ENCODE measurements at places on chromosomes 7 and 10. TPM values are rescaled to one million over a fixed set of nuclear protein-coding genes. Genes with fewer than 3 reads are reported as not detected.

DNA sequence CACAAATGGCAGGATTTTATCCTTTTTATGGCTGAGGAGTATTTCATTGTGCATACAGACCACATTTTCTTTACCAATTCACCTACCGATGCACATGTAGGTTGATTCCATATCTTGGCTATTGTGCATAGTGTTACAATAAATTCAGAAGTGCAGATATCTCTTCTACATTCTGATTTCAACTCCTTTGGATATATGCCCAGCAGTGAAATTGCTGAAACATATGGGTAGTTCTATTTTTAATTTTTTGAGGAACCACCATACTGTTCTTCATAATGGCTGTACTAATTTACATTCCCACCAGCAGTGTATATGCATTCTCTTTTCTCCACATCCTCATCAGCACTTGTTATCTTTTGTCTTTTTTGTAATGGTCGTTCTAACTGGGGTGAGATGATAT is 1290.3 kb downstream of the XPNPEP1 start:
- DNase-seq, result no peak

DNA sequence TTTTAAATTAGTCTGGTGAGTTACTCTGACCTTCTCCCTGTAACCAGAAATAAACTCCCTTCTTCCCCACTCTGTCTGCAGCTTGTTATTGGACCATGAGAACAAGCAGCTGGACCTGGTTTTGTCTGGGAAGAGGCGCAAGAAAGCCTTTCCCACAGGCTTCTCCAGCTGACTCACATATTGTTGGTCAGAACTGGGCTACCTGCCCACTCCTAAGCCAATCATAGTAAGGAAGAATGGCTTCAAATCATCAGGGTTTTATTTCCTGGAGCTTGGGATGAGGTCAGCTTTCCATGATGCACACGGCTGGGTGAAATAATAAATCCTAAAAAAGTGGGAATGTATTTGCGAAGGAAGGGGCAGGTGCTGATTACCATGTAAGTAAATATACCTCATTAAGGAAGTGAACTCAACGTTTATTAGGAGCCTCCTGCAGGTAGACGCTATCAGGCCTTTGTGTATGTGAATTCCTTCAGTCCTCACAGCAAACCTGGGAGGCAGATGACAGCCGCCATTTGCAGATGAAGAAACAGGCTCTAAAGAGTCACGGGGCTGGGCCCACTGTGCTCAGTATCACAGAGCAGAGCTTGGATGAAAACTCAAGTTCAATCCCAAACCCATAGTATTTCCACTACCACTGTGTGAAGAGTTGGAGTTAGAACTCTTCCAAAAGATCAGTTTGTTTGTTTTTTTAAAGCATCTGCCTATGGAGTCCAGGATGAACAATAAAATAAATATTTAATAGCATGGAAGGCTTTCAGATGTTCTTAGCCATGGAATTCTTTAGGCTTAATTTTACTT is 32.8 kb downstream of the IL15RA start:
- peak; percentile 83 for DNase-seq

The FKBP6 gene
- 0.60 TPM for polyA plus RNA-seq

The ANXA11 gene
- polyA plus RNA-seq, result 115 TPM

DNA sequence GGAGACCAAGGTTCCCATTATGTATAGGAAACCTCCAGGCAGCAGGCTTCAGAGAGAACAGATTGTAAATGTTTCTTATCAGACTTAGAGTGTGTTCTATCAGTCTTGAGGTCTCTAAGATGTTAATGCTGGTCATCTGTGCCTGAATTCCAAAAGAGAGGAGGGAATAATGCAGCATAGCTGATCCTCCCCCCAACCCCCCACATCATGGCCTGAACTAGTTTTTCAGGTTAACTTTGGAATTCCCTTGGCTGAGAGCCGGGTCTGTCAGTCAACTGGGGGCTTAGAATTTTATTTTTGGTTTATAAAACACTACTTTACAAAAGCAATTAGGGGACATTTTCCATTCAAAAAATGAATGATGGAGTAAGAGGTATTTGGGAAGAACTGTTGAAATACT is 184.3 kb downstream of the NEBL start:
- DNase-seq, result peak; percentile 5

- no peak for DNase-seq
Observed at GRCh38 chr10:69913606-69914382, 112.1 kb downstream of the COL13A1 start.

- no peak for DNase-seq
Observed at GRCh38 chr7:73894733-73895551, 34.0 kb downstream of the TMEM270 start.

DNA sequence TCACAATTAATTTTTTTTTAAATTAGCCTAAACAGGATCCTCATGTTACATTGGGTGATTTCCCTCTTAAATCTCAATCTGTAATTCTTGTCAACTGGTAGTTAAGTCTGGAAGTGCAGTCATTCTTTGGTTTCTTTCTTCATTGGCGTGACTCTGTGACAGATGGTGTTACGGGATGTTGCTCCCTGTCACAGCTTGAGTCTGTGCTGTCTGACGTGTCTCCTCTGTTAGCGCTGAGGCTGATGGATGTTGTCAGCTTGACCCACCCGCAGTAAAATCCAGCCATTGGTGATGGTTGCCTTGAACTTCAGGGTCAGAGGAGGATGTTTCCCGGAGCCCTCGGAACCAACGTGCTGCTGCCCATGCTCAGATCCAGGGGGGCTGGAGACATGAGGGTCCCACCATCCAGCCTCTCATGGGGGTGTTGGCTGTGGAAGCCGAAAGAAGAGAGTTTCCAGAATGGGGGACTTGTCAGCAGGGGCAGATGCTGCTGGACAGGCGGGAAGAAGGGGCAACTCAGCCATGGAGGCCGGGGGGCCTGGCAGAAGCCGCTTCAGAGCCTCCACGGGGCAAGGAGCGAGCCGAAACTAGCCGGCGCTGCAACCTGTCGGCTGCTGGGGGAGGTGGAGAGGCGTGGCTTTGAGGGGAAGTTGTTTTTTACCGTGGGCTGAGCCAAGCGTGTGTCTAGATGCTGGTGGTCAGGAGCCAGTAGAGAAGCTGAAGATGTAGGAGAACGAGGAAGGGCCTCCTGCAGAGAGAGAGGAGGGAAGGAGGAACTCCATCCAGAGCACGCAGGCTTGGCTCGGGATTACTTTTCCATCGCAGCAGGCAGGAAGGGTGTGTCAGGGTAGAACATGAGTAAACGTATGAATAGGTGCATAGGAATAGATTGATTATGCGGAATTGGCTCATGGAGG is 3.5 kb downstream of the SUN1 start:
- DNase-seq, result no peak

DNA sequence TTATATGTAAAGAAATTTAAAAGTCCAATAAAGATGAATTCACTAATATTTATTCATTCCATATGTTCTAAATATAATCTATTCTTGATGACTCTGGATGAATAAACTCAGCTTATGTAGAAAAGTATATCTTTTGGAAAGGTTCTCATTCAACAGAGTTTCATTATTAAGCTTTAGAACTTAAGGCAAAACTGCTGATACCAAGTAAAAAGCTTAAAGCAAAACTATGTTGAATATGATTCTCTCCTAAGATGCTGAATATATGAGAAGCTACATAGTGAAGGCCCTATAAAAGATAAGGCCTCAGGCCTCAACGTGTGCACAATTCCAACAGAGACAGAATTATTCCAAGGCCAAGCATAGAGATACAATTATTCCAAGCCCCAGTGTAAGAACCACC is 30.8 kb downstream of the ZNF800 start:
- DNase-seq, result no peak

DNA sequence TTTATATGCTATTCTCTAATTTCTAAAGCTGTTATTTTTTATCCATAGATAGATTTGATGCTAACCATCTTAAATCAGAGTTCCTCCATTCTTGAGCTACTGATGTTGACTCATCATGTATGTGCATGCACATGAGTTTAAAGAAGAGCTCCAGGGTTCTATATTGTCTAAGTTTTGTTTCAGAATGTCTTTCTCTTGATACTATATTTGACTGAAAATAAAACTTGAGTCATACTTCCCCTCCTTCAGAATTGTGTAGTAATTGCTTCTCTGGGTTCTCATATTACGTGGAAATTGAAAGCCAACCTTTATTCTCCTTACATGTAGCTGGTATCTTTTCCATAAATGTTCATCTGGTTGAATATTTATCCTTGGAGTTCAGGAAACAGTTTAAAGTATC is 89.4 kb downstream of the LRRTM3 start:
- DNase-seq, result no peak

GRCh38 chr7:46150202-46150601 is 229.1 kb upstream of the IGFBP3 start:
- no peak for DNase-seq

The ANKRD22 gene
- 0.28 TPM for polyA plus RNA-seq
